T-helper 1 cell (primary cell): ENCODE measurements at places on chromosomes 13 and 19.

- no peak for DNase-seq
These were observed 23.5 kb downstream of the DHX34 start for GRCh38 chr19:47372603-47373002.

- no peak for DNase-seq
These were observed 1770.0 kb downstream of the PCDH9 start for GRCh38 chr13:65460136-65460535.

DNA sequence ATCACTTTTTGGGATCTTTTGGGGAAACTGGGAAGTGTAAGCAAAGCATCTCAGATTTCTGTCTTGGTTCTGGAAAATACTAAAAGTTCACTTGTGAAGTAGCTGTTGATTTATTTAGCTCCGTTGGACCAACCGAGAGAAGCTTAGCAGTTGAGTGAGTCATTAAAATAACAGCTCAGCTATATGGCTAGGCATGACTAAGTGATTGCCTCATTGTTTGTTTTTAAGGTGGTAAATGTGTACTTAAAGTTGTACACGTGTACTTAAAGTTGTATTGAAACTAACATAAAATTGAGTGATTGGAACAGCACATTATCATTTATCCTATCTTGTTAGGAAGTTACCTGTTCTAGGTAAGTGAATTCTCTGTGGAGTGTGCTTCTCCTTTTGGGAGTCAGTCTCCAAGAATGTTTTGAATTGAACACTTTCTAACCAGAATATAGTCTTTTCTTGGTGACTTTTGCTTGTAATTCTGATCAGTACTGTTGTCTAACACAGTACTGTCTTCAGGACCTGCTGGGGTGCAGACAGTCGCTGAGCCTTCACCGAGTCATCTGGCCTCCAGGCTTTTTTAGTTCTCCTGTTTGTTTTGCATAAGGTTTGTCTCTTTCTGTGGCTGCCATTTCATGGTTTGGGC lies 2.9 kb upstream of the DCUN1D2 start:
- DNase-seq, result no peak

DNA sequence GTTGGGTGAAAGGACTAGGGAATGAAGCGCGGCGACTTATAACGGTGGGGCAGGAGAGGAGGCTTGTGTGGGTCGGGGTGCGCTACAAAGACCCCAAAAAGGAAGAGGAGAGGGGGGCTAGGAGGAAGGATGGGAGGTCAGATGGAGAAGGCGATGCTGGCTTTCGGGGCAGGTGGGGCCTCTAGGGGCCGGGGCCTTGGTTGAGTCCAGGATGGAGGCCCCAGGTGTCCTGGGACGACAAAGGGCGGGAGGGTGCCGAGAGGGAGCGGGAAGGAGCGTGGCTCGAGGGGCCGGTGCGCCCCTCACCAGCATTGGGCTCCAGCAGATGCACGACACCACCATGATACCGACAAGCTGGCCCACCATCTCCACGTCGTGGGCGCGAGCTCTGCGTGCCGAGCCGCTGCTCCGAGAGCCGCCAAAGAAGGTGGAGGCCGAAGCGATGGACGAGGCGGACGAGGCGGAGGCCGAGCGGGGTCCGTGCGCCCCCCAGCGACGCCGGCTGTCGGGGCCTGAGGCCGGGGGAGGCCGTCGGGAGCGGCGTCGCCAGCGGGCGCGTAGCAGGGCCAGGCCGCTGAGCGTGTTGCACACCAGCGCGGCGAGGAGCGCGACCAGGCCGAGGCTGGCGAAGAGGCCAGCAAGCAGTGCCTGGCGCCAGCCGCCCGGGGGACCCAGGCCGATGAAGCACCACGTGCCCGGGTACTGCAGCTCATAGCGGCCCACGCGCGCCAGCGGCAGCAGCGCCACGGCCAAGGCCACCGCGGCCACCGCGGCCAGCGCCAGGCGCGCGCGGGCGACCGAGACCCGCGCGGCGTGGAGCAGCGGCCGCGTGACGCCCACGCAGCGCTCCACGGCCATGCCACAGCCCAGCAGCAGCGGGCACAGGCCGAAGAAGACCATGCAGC lies 1.8 kb downstream of the PTGER1 start:
- no peak for DNase-seq

GRCh38 chr19:5961969-5962945 lies 15.7 kb downstream of the RANBP3 start:
- peak; percentile 89 for DNase-seq

DNA sequence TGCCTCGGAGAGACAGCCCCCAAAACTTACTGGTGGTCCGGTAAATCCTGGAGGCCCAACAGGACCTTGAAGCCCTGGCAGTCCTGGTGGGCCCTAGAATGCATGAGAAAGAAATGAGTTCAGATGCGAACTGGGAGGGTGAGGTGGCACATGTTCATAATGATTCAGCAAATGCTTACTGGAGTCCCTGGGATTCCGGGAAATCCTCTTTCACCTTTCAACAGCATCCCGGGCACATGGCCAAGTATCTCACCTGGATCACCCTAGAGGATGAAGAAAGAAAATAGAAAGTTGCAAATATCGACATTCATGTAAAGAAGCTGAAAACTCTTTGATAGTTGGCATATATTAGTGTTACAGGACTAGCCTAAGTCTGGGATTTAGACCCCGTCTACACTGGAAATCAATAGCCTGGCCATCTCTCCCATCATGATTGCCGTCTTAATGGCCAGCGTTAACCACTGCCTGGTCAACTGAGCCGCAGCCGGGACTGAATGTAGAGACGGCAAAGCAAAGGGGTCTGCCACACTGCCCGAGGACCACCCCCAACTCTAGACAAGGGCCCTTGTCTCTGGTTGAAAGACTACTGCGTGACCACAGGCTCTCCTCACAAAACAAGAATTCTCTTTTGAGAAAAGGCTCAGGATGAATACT lies 96.9 kb downstream of the COL4A1 start:
- no peak for DNase-seq

DNA sequence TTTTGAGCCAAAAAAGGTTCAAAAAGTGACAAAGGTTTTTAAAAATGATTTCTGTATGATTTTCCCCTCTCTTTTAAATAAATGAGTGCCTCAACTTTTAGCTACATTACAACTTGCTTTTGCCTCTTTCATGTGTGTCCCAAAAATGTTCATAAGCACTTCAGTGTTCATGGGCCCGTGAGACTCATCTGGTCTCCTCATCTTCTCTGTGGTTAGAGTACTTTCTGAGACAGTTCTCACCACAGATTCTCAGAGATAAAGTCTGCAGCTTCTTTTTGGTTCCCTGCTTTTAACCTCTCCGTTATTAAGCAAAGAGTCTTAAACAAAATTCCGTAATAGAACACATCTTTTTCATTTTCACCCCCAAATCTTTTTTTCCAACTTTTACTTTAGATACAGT lies 156.9 kb downstream of the DLEU7 start:
- DNase-seq, result no peak

DNA sequence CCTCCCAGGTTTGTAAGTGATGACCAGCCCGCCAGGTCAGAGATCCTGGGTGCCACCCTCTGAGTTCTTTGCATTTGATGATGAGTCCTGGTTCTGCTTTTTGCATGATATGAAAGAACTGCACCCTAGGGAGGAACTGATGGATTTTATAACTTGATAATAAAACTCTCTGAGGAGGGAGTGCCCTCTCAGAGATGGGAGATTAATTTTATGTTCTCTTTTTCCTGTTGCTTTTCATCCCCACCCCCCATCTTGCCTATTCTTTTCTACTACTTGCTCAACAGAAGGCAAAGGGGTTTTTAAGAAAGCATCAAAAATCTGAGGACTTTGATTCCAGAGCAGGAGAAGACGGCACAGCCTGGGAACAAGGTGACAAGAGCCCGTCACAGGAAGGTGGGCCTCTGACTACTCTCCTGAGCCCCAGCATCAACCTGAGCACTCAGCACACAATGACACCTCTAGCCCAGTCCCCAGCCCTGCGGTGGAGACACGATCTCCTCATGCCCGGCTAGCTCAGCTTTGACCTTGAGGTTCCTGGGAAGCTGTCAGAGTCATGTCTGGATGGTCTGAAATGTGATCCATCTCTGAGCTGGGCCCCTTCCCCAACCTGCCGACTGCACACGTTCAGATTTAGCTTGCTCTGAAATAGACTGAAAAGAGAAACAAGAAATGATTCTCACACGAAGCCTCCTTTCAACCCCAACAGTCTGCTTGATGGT lies 69.1 kb downstream of the SIAH3 start:
- no peak for DNase-seq

GRCh38 chr19:16232127-16232526 lies 34.4 kb downstream of the AP1M1 start:
- DNase-seq, result no peak

GRCh38 chr19:45587873-45588272 lies 3.3 kb upstream of the OPA3 start:
- no peak for DNase-seq

GRCh38 chr13:85498774-85499173 lies 300.4 kb downstream of the SLITRK6 start:
- no peak for DNase-seq

GRCh38 chr13:80011448-80012212 lies 329.3 kb downstream of the SPRY2 start:
- no peak for DNase-seq

DNA sequence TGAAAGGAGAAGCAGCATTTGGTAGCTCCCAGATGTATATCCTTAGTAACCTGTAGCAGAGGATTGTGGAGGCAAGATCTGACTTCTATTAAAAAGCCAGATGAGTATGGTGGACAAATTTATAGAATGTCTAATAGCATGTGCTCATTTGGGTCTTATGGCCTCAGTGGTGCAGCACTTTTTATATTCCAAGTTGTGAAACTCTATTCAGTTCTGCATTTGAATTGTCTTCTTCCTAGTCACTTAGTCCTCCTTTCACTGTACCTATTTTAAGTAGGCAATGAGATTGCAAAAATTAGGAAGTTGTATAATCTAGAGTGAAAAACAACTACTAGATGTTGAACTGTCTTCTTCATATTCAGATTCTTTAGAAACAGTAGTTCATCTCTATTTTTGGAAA lies 412.5 kb upstream of the PCDH9 start:
- DNase-seq, result no peak

DNA sequence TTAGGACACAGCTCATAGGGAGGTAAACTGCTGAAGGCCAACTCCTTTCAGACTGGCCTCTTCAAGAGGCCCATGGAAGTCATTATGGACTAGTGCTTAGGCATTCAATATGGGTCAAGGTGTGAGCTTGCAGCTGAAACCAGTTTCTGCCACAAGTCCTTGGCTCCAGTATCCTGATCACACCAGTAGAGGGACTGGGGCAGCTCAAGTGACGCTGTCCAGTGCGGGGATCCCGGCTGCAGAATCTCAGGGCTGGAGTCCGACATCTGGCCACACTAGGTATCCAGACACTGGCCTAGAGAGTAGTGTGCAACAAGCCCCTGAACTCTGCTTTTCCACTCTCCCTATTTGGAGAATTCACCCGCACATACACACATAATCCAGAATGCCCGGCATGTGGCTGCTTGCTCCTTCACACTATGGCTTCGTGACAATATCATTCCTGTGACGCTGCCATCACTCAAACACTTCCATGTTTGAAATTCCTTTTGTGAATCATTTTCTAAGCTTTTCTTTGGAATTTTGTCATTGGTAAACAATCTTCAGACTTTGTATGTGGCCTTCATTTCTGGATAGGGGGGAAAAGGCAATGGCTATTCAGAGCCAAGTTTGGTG lies 425.1 kb downstream of the EFNB2 start:
- no peak for DNase-seq

DNA sequence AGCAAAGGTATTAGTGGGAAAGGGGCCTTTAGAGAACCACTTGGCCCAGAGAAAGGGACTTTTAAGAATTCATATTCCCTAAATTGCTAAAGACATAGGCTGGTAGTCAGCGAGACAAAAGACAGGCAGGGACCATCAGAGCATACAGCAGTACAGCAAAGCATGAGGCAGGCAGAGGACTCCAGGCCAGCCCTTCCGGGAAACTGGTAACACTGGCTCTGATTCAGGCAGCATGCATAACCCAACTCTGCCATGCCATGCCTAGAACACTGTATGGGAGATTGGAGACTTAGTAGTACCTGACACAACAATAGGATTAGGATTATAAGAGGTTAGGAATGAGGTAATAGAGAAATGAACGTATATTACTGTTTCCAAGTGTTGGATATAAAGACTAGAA lies 34.9 kb downstream of the CAB39L start:
- no peak for DNase-seq

DNA sequence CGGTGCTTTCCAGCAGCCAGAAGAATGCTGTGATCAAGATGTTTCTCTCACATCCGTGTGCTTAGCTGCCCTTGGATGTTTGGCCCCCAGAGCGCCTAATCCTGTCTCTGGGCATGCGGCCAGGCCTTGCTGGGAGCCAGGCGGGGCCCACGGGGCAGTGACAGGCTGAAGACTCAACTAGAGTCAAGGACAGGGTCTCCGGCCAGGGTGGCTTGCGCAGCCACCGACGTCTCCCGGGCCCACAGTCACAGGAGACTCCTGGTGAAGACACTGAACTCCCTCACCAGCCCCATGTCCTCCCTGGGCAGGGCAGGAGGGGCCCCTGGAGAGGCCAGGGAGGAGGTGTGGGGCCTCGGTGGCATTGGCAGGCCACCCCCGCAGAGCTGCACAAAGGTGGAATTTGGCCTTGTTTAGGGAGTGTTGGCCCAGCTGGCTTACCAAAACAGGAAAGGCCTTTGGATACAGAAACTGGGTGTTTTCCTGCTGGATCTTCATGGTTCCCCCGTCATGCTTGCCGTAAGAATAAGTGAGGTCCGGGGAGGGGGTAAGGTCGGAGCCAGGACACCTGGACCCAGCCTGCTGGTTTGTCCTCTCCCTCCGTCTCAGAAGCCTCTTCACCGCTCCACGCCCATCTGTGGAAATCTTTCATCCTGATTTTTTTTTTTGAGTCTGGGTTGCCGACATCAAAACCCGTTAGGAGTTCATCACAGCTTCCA lies 10.0 kb upstream of the NDUFS7 start:
- DNase-seq, result no peak

- no peak for DNase-seq
These were observed 100.7 kb upstream of the RXFP2 start for GRCh38 chr13:31638577-31638976.

GRCh38 chr13:34867590-34867989 lies 74.5 kb upstream of the NBEA start:
- no peak for DNase-seq

DNA sequence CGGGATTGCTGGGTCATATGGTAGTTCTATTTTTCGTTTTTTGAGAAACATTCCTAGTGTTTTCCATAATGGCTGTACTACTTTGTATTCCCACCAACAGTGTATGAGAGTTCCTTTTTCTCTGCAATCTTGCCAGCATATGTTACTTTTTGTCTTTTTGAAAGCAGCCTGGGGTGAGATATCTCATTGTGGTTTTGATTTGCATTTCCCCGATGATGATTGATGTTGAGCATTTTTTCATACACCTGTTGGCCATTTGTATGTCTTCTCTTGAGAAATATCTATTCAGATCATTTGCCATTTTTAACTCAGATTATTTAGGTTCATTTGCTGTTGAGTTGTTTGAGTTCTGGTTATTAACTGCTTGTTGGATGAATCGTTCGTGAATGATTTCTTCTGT lies 18.5 kb upstream of the ATP12A start:
- DNase-seq, result no peak

GRCh38 chr13:74046431-74046830 lies 87.8 kb downstream of the KLF12 start:
- no peak for DNase-seq

GRCh38 chr19:6023085-6023682 lies 45.2 kb upstream of the RANBP3 start:
- no peak for DNase-seq

- no peak for DNase-seq
These were observed 107.2 kb downstream of the UQCRFS1 start for GRCh38 chr19:29105629-29106292.
